ENCODE measurements at places on chromosomes 16 and 17. TPM values are rescaled to one million over a fixed set of nuclear protein-coding genes. Genes with fewer than 3 reads are reported as not detected.

- peak; percentile 42 for DNase-seq
Measured at GRCh38 chr17:6913608-6914443, 82.0 kb upstream of the ALOX12 start.

DNA sequence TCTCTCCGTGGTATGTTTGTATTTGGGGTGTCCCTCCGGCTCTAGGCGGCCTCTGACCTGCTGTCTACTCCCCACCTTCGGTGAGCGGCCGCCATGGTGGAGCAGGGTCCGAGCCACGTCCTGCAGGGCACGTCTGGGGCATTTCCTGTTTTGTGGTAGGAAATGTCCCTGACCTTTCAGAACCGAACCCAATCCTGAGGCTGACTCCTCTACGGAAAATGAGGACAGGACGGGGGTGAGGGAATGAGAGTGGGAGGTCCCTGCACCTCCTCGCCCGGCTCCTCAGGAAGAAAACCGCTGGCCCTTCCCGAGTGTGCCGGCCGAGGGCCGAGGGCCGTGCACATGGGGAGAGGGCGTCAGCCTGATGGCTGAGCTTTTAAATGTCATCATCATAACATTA lies 45.8 kb downstream of the WDR45B start:
- DNase-seq: no peak

DNA sequence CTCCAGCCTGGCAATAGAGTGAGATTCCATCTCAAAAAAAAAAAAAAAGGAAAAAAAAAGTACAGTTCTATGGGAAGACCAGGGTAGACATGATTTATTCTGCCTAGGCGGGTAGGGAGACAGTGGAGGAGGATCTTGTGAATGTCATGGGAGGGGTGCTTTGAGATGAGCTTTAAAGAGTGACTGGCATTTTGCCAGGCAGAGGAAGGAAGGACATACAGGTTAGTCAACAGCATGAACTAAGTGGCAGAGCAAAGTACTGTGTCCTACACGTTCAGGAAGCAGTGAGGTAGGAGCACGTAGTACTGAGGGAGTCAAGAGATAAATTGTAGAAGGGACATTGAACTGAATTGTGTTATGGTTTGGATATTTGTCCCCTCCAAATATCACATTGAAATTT lies 451.5 kb downstream of the TOX3 start:
- DNase-seq: peak; percentile 42

DNA sequence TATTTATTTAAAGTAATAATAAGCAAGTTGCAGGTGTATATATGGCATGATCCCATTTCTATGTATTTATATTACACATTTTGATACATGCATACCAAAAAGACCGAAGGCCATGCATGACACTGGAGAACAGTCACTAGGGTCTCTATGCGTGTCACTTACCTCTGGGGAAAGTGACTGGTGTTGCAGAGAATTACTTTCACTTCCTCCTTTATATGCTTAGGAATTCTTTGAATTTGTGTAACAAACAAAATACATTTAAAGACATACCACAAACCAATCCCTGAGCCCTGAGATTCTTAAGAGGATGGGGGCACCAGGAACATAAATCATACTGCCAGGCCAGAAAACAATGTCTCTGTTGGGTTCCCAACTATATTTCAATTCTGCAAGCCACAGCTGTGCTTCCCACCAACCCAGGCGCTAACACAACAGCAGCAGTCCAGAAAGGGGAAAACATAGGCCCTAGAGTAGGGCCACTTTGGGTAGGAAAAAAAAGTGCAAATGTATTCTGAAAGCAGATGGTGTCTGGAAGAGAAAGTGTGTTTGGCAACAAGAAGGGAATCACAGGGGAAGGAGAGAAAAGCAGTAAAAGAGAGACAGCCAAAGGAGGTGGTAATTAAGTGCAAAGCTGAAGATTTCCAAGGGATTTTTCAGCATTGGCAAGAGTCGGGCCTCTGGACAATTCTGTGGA lies 24.5 kb upstream of the HYDIN start:
- DNase-seq: no peak

DNA sequence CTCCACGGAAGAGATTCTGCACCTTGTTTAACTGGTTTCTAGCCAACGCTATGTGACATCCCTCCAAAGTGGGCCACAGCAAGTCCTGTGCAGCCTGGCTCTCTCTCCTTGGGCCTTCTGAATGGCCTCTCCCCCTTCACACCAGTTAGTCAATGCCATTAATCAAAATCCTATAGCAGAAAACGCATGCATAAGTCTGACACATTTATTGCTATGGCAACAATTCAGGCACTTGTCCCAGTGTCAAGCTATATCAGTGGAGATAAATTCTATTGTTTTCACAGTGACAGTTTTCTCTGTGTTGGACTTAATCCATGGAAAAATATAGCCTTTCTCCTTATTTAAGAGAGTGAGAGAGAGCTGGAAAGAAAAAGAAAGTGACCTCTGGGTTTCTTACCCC lies 87.2 kb upstream of the TOX3 start:
- DNase-seq: peak; percentile 35

GRCh38 chr16:13926464-13926863 lies 6.5 kb downstream of the ERCC4 start:
- no peak for DNase-seq

DNA sequence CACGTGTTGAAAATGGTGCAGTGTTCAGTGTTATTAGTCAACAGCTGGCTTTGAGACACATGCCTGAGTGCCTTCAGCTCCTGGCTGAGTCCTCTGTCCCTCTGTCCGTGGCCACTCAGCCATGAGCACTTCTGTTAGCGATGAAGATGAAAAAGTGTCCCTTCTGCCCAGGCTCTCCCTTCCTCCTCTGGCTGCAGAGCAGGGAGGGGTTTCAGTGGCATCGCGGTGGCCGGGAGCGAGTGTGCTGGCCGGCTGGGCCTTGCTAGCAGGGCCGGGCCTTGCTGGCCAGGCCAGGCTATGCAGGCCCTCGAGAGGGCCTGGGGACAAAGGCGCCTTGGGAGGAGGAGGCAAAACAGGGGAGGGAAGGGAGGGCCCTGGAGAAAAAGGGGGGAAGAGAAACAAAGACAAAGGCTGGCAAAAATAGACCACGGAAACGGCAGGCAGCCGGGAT lies 47.7 kb downstream of the CMIP start:
- DNase-seq: no peak

DNA sequence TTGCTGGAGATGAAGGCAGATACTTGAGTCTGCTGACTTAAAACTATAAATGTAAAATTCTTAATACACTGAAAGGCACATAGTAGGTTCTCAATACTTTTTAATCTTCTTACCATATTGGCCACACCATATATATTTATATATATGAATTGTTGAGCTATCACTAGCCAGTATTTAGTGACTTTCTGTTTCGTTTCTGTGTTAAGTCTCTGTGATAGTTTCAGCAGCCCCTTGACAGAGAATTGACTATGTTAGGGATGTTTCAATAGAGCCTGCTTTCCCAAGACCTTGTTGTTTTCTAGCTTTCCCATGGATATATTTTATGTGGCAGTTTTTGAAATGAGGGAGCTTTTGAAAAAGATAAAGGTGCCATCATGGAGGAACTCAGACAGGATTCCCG lies 206.5 kb upstream of the GOT2 start:
- DNase-seq: no peak

DNA sequence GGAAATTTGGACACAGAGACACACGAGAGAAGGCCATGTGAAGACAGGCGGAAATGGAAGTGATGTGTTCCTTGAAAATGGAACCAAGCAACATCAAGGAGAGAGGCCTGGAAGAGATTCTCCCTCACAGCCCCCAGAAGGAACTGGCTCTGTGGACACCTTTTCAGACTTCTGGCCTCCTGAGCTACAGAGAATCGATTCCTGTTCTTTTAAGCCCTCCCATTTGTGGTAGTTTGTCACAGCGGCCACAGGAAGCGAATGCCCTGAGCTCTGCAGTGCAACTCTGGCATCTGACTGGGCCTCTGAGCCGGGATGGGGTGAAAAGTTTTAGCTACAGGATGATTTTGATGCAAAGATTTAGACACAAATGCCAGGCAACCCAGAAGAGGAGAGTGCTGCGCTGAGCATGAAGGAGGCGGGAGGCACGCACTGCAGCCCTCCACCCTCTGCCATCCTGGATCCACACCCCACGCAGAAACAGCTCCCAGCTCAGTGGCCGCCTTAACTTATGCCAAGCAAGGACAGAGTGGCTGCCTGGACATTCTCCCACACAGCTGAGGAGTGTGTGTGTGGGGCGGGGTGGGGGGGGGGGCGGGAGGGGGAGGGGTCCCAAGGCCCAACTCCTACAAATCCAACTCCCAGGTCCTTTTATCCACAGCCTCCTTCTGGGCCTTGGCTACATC lies 2.2 kb downstream of the TIMP2 start:
- DNase-seq: no peak

GRCh38 chr17:79952265-79952877 lies 83.3 kb downstream of the TBC1D16 start:
- DNase-seq: no peak

DNA sequence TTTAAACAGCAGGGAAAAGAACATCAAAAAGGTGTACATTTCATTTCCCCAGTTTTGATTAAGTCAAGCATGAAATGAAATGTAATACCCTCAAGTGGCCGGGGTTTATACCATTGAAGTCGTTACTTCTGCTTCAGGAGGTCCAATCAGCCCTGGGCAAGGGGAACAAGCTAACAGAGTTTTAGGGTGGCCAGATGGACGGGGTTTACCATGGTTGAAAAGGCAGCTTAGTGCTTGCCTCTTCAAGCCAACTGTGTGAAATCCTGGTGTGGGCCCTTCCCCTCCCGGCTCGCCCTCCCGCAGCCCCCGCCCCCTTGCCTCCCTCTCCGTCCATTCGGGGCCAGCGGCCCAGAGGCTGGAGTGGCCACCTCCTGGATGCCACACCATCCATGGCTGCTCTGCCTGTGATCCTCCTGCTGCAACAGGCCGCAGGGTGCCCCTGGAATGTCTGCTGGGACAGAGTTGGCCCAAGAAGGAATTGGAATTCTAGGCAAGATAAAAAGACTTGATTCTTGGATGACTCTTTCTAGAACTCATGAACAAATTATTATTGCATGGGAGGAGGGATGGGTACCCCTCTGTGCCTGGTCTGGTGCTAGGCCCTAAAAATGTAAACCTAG lies 296.2 kb upstream of the IRX3 start:
- DNase-seq: peak; percentile 53

DNA sequence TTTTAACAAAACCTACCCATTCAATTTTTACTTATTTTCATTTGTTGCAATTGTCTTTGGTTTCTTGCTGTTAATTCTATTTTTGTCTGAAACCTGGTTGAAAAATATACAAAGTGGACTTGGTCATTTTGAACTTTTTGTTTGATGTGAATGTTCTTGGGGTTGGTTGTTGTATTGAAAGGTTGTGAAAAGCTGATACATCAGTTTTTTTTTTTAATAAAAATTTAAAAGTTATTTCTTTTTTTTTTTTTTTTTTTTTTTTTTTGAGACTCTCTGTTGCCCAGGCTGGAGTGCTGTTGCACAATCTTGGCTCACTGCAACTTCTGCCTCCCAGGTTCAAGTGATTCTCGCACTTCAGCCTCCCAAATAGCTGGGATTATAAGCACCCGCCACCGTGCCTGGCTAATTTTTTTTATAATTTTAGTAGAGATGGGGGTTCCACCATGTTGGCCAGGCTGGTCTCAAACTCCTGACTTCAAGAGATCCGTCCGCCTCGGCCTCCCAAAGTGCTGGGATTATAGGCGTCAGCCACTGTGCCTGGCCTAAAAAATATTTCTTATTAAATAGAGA lies 28.9 kb downstream of the WIPF2 start:
- DNase-seq: no peak

GRCh38 chr16:746637-747036 lies 5.8 kb upstream of the CIAO3 start:
- DNase-seq: no peak

DNA sequence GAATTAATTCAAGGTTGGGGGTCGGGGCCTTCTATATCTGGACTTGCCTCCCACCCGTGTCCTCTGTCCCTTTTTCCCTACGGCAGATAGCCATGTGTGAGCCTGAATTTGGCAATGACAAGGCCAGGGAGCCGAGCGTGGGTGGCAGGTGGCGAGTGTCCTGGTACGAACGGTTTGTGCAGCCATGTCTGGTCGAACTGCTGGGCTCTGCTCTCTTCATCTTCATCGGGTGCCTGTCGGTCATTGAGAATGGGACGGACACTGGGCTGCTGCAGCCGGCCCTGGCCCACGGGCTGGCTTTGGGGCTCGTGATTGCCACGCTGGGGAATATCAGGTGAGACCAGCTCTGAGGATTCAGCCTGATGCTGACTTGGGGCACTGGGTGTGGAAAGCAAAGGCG lies 365 bp downstream of the AQP8 start:
- no peak for DNase-seq

DNA sequence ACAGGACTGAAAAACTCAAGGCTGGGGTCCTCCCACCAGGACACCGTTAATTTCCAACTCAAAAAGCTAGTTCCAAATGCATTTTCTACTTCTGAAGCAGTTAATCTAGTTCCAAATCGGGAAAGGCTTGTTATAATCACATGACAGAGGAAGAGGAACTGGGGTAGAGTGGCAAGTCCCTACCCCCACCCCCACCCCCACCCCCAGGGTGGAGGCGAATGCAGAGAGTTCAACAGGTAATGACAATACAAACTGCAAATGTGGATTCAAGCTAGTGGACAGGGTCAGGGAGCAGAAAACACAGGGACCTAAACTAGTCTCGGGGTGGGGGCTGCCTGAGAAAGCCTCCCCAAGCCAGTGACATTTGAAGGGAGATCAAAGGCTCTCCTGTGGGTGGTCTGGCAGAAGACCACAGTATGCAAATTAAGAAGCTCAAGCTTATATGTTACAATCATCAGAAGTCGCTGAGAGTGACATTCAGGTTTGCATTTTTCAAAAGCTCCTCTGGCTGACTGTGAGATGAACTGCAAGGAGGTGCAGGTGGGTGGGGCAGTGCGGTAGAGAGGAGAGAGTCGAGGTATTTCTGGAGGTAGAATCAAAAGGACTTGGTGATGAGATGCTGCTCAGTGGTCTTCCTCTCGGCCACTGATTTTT lies 56.4 kb upstream of the SLC25A19 start:
- DNase-seq: no peak

DNA sequence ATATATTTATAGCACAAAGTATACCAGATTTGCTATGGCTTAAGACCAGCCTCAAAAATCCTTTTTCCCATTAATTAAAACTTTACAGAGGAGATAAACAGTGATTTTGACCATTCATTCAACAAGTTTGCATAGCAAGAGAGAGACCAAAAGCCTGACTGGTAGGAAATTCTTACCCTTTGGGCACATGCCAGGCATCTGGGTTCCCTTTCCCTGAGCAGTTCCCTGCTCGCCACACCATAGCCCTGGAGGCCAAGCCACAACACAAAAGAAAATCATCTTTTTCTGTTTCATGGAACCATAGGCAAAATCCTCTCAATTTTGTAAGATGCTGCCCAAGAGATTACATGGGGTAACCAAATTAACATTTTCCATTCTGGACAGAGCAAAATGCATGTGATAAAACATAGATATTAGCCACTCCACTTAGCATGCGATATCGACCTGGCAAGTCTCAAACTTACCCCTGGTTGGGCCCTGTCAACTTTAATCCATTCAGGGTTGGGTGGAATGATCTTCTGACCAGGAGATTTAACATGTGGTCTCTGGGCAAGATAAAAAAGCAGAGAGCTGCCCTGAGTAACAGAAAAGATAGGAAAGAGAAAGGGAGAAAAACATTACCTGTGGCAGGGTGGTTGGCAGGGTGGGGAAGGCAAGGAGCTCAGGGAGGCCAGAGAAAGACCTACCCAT lies 57.6 kb upstream of the B4GALNT2 start:
- no peak for DNase-seq

Gene C17orf50
- not detected for polyA plus RNA-seq

Gene TBX21
- 0.10 TPM for polyA plus RNA-seq

Gene SSTR5
- polyA plus RNA-seq: 0.17 TPM

Gene RABEP1
- polyA plus RNA-seq: 59.0 TPM

Gene NLRC3
- polyA plus RNA-seq: 2.5 TPM

Gene ZNF423
- 24.2 TPM for polyA plus RNA-seq

Gene UBE2Z
- 105 TPM for polyA plus RNA-seq

Gene PARN
- 29.8 TPM for polyA plus RNA-seq

Gene SDR42E2
- polyA plus RNA-seq: 0.27 TPM

Gene CCDC144A
- 5.2 TPM for polyA plus RNA-seq
